ENCODE measurements at places on chromosomes 4 and X.

DNA sequence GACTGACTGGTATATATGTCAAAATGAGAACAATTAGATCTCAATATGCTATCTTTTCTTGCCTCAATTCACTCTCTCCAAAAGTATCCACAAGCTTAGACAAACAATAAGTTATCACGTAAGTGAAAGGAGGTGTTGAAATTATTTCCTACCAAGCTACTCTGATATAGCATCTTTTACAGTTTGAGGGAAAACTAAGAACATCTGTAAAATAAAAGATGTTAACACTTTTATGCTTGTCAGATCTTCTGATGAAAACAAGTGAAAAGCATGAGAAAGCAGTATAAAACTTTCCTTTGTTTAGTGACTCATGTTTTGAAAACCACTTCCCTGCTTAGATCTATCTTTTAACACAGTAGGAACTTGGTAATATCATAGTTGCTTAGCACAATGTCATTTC lies 8.4 kb upstream of the MAB21L2 start:
- no peak for DNase-seq

GRCh38 chr4:145812919-145813318 lies 125.7 kb downstream of the ZNF827 start:
- DNase-seq = no peak

GRCh38 chr4:187889651-187890050 lies 105.9 kb upstream of the ZFP42 start:
- no peak for DNase-seq

DNA sequence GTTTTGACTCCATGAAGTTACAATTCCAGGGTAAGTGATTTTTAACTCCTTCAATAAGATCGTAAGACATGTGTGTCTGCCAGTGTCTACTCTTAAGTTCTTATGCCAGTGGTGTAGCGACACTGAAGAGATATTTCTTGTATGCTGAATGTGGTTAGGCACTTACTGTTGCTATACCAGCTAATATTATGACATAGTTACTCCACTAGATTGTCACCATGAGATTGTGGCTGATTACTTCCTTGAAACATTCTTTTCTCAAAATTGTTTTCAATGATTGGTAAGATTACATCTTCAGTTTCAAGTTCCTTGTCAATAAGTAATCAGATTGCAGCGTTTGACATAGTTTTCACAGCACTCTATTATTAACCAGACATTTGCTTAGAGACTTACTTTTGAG lies 60.6 kb upstream of the PAGE5 start:
- DNase-seq = no peak

DNA sequence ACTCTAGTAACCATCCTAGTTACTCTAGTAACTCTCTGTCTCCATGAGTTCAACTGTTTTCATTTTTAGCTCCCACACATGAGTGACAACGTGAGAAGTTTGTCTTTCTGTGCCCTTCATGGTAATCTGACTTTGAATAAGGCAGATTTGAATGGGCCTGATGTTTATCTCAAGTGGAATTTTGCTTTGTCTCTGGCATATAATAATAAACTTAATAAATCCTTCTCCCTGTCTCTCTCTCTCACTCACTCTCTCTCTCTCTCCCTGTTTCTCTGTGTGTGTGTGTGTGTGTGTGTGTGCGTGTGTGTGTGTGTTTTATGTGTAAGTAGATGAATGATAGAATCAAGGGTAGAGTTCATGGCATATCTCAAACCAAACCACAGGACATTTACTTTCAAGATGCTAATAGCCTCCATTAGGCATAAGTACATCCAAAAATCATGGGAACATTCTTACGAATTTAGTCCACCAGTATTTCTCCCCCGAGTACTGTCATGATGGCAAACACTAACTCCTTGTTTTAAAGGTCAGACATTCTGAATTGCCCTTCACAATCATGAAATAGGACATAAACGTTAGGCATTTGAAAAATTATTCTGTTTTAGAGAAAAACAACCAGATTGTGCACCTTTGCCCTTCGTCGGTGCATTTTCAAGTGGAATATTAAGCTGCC lies 193.1 kb downstream of the SPATA18 start:
- no peak for DNase-seq

DNA sequence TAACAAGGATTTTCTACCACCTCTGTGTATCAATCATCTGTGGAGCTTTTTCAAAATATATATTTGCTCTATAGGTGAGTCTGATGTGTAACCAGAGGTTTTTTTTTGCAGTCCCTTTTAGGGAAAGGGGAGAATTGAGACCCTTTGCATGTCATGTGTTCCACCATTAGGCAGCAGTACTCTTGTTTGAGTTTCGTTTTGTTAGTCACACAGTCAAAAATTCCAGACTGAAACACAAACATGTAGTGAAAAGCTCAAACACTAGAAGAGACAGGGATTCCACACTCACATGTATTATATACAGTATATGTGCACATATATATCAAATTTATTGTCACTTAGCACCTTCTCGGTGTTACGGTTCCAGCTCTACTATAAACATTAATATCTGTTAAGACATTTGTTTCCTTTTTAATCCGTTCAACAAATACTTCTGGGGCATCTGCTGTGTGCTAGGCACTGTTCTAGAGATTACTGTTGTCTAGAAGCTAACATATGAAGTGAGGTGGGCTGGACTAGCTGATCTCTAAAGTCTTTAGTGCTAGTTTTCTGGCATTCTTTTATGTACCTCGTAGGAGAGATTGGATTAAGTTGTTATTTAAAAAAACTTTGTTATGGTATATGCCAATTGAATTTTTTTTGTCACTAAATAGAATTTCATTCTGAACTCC lies 5.5 kb downstream of the USP9X start:
- DNase-seq = no peak

DNA sequence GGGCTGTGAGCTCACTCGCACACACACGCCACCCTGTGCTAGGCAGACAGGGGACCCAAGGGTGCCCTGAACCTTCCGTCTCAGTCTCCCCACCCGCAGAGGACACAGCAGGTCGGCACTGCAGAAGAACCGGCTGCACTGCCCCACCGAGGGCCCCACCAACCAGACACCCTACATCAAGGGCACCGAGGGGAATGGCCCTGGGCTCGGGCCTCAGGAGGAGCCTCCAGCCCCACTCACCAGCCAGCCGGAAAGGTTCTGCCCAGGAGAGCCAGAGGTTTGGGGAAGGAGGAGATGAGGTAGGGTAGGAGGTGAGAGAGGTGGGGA lies 45.9 kb downstream of the FAM53A start:
- DNase-seq = no peak

DNA sequence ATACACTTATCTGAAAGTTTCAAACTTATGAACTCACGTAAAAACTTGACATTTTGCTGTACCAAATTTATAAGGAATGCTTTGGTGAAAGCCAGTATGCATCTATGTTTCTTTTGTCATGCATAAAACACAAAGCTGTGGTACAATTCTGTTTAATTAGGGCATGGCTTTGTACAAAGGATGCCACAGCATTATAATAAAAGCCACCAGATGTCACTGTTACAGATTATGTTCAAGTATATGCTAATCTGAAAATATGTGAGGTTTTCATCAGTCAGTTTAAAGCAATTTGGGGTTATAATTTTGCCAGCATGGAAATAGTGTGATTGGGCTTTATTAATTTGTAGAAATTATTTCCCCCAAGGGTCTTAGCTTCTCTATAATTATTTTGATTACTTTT lies 69.0 kb downstream of the ATOH1 start:
- no peak for DNase-seq

GRCh38 chrX:39275500-39276068 lies 474.3 kb downstream of the MID1IP1 start:
- DNase-seq = no peak

- no peak for DNase-seq
Measured at GRCh38 chrX:115625572-115626301, 64.8 kb downstream of the PLS3 start.

GRCh38 chr4:21517126-21517859 lies 431.3 kb downstream of the KCNIP4 start:
- no peak for DNase-seq

- DNase-seq = no peak
Measured at GRCh38 chr4:165415910-165416309, 37.1 kb downstream of the CPE start.

DNA sequence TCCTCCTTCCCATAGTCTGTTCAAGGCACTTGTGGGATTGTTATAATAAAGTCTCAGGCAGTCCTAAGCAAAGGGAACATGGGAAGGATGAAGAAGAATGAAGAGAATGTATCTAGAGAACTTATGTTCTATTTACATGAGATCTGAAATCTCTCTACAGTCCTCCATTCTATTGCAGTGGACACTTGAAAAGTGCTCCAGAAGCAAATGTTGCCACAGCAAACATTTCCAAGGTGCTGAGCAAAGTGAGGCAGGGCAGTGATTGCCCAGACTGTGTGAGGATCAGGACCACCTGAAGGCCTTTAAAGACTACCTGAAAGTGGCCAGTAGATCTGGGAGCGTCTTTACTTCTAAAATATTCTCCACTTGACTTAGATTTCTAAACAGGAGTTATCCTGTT lies 203.5 kb downstream of the RBM46 start:
- no peak for DNase-seq

DNA sequence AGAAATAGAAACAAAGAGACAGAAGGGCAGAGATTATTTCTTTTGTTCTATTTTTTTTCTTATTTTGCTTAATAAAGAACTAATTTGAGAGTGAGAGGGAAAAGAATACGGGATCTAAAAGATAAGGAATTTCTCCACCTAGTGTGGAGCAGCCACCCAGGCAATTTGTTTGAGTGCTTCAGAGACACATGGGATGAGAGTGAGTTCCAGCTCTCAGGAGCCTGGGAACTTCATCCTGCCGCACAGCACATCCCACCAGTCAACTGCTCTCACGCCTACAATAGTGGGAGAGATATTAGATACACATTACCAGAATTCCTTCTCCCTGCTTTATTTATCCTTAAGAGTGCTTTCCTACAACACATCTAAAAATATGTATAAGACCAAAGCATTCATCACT lies 946.4 kb downstream of the PDHA2 start:
- DNase-seq = no peak

- no peak for DNase-seq
Measured at GRCh38 chrX:97843200-97843811, 959.6 kb downstream of the RPA4 start.

DNA sequence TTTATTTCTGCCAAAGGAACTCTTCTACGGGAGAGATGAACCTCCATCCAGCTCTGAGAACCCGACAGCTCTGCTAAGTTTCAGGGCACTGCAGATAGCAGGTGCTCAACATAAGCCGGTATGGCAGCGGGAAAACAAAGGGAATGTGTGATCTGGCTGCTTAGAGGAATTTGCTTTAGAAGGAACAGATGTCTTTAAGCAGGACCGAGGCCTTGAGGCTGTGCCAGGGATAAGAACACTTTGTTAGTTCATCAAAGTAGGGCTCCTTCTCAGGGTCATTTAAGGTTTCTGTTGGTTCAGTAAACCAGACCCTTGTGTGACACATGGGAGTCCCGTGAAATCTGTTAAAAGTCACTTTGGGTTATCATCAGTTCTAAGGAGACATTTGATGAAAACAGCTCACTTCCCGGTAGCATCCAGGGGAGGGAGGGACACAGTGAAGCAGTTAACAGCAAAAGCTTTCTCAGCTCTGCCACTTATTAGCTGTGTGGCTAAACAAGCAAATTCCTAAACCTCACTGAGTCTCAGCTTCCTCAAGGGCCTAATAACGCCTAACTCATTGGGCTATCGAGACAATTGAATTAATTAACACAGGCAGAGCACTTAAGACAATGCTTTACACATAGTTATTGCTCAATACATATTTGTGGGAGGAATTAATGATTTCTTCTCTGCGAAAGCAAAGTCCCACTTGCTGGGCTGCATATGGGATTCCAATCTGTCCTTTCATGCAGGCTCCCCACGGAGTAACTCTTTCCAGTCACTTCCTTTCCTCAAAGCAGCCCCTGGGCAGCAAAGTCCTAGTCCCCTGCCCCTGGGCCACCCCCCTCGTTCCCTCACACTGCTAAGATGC lies 2.9 kb upstream of the FTSJ1 start:
- no peak for DNase-seq

GRCh38 chrX:97766501-97767095 lies 882.9 kb downstream of the RPA4 start:
- DNase-seq = no peak

GRCh38 chr4:55736605-55737183 lies 82.9 kb upstream of the EXOC1L start:
- no peak for DNase-seq

GRCh38 chrX:122552286-122552800 lies 631.7 kb upstream of the GRIA3 start:
- DNase-seq = no peak

- no peak for DNase-seq
Measured at GRCh38 chr4:68469482-68469881, 22.2 kb downstream of the TMPRSS11E start.

DNA sequence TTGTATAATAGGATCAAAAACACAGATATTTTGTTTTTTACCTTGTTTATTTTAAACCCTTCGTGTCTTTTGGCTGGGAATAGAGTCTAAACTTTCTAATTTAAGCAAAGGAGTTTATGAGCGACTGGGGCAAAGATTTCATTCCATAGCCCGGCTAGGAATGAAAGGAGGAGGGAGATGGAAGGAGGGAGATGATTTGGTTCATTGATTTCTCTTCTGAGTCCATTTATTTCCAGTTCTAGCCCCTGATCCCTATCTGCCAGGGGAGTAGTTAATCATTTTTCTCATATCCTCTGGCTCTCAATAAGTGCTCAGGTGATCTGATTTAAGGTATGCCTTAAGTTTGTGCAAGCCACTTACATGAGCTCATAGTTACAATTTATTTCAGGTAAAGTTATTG lies 120.0 kb downstream of the SPRY1 start:
- no peak for DNase-seq

DNA sequence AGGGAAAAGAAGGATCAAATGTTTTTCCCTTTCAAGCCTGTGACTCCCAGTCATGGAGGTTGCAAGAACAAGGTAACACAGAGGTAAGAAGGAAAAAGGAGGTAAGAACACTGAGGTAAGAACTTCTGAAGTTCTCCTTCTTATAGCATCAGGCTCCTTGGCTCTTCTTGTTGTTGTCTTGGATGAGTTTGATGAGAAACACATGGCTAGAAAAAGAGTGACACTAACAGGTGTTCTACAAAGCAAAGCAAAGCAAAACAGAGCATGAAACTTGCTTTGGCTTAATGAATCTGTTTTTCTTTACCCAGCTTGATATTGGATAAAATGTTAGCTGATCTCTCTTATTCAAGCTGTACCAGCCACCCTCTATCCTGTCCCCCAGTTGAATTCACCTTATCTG lies 231.2 kb upstream of the F9 start:
- no peak for DNase-seq

- no peak for DNase-seq
Measured at GRCh38 chr4:121168446-121169281, 4.5 kb upstream of the TNIP3 start.
